Fibroblast of upper back skin (primary cell): ENCODE measurements at places on chromosomes 13 and 19.

DNA sequence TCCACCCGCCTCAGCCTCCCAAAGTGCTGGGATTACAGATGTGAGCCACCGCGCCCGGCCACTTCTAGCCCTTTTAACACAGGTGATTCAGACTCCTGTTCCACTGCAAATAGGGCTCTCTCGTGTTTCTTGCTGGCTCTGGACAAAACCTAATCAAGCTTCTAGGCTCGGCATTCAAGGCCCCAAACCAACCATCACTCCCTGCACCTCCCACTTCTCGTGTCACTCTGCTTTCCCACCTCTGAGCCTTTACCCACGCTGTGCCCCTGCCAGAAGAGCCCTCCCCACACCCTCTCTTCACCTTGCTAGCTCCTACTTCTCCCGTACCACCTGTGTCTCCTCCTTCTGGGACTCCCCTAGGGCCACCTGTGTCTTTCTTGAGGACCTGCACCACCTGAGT is 19.8 kb downstream of the KANK2 start:
- DNase-seq: no peak

DNA sequence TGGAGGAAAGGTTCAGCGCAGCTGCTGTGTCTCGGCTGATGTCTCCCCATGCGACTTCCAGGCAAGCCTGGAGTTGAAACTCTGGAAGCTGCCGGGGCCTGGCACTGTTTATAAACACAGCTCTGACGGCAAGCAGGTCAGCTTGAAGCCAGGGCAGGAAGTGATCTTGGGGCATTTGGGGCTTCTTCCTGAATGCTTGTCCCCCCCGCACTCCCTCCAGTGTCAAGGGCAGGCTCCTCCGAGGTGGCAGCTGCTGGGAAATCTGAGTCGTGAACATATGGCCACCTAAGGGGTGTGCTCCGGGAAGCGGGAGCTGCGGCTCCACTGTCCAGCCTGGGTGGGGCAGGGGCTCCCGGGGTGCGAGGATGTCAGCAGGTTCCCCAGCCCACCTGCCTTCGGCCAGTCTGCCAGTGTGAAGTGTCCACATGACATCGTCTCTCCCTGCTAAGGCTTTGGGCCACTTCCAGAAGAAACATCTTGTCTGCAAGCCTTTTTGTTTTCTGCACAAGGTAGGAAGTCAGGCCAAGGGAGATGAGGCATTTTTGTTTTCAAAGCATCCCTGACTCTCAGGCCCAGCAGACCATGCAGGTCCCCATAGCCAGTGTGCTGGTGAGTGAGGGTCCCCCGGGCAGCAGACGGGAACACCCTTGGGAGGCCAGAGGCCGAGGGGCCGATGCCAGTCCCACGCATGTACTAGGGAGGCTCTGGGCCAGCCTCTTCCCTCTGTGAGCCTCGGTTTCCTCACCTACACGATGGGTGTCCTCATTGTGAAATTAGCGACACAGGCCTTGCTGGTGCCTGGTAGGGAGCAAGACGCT is 2.7 kb downstream of the PIAS4 start:
- DNase-seq: no peak

DNA sequence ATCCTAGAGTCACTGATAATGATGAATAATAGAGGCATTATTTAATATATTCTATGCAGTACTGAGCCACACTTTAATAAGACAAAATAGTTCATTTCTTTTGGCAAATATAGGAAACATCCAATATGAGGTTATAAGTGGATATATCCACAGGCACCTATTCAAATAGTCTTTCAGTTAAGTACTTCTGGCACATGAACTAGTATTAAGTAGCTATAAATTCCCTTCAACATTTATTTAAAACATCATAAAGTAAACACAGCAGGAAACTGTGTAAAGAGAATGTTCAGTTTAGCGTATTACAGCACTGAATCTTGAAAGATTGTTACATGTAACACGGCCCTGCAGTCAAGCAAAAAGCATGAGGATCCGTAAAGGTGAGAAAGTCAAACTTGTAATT is 463.3 kb upstream of the KLF12 start:
- no peak for DNase-seq

GRCh38 chr13:55816976-55817601 is 1323.6 kb upstream of the PRR20A start:
- DNase-seq: no peak

- DNase-seq: no peak
These were observed 9.0 kb upstream of the CIRBP start for GRCh38 chr19:1259876-1260748.

- peak; percentile 18 for DNase-seq
These were observed 141.3 kb upstream of the HTR2A start for GRCh38 chr13:47038188-47038587.

DNA sequence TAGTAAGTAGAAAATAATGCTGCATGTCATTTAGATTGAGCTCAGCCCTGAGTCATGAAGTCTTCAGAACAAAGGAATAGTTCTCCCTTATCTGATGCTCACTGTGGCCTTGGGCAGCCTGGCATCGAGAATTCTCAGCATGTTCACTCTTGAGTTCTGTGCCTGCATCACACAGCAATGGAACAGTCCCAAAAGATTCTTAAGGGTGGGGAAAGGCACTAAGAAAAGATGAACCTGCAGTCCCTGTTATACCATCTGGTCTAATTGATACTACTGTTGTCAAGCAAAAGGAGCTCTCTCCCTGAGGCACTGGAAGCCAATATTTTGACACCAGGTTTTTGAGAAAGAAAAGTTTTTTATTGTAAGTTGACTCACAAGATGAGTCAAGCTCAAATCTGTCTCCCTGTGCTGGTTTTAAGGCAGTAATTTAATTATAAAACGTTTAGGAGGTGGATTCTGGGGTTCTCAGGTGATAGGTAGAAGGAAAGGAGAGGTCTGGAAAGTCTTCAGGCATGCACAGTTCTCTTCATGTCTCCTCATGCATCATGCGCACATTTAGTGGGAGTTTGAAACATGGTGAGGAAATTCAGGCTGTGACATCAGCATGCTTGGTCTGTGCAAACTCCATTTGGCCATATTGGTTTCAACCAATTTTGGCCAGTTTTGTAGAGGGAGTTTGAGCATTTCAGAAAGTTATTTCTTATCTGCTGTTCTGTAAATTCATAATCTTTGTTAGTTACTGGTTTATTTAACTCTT is 38.1 kb upstream of the ZNF766 start:
- DNase-seq: no peak

DNA sequence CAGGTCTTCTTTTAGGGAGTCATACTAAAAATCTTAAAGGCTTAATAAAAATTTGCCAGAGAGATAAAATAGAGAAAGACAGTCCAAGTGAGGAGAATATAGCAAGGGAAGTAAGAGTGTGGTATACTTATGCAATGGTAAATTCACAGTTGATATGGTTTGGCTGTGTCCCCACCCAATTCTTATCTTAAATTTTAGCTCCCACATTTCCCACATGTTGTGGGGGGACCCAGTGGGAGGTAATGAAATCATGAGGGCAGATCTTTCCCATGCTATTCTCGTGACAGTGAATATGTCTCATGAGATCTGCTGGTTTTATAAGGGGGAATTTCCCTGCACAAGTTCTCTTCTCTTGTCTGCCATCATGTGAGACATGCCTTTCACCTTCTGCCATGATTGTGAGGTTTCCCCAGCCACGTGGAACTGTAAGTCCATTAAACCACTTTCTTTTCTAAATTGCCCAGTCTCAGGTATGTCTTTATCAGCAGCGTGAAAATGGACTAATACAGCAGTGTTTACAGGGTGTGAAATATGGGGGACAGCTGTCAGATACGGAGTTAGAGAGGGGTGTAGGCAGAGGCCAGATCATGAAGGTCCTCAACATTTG is 115.4 kb downstream of the UGGT2 start:
- no peak for DNase-seq

GRCh38 chr19:35347171-35347929 is at the start of gene FFAR1:
Gene FFAR1 (plus strand): TSS chr19:35347902. CDS start chr19:35351552, 3,650 bp downstream.
- no peak for DNase-seq

DNA sequence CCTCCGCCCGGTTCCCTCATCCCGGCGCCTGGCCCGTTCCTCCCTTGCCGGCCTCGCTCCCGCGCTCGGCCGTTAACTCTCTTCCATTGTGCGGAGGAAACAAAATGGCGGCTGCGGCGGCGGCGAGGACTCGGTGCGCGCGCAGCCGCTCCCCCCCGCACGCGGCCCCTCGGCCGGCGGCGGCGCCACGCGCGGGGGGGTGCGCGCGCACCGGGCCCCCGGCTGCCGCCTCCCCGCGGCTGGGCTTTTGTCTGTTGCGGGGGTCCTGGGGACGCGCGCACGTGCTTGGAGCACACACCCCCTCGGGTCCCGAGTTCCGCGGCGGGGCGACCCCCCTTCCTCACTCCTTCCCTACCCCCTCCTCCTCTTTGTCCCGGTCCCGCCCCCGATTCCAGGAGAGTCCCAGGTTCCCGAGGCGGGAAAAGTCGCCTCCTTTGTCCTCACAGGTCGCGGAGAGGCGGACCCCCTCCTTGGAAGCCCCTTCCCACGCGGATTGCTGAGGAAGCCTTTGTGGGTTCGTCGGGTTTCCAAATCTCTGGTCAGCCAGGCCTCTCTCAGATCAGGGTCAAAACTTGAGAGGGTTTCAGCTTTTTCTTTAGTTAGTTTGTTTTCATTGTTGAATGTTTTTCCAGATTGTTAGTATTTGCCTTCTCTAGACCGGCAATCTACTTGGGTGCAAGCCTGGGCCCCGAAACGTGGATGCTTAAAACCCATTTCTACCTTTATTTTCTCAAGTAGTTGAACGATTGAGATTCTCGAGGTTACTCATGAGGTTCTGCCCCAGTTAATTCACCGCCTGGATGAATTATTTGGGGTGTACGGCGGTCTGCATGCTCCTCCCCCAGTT is 687 bp downstream of the ILF3 start:
- peak; percentile 41 for DNase-seq

- no peak for DNase-seq
These were observed 6.1 kb downstream of the HAUS8 start for GRCh38 chr19:17069193-17069592.

- DNase-seq: no peak
These were observed 525 bp downstream of the BORA start for GRCh38 chr13:72728290-72728605.

- DNase-seq: no peak
These were observed 8.0 kb upstream of the MEDAG start for GRCh38 chr13:30898070-30898469.

GRCh38 chr13:78040205-78040830 is 121.7 kb upstream of the EDNRB start:
- DNase-seq: no peak

- DNase-seq: no peak
These were observed 101.0 kb downstream of the STARD13 start for GRCh38 chr13:33184530-33184929.

DNA sequence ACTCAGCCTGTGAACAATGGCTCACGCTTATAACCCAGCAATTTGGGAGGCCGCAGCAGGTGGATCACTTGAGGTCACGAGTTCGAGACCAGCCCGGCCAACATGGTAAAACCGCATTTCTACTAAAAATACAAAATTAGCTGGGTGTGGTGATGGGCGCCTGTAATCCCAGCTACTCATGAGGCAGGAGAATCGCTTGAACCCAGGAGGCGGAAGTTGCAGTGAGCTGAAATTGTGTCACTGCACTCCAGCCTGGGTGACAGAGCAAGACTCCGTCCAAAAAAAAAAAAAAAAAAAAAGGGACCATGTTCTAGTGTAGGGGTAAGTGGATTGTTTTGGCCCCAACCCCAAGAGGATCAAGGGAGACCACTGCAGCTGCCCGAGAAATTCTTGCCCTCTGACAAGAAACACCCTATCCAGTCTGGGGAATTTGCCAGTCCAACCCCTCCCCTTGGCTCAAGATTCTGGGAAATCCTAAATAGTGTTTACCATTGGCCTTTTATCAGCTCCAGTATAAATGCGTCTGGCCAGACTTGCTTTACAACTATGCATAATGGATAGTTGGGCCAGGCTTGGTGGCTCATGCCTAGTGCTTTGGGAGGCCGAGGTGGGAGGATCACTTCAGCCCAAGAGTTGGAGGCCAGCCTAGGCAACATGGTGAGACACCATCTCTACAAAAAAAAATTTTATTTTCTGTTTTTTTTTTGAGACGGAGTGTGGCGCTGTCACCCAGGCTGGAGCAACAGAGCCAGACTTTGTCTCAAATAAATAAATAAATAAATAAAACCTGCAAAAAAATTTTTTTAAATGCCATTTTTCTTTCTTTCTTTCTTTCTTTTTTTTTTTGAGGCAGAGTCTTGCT is 5.1 kb upstream of the DHDH start:
- DNase-seq: no peak

GRCh38 chr13:111398196-111398595 is 77.8 kb downstream of the TEX29 start:
- DNase-seq: no peak

- no peak for DNase-seq
These were observed 6.5 kb downstream of the SIGLEC7 start for GRCh38 chr19:51148580-51148979.

GRCh38 chr13:30529085-30529834 is 63.5 kb upstream of the HMGB1 start:
- DNase-seq: no peak
